ENCODE measurements at places on chromosomes 7 and 10.

DNA sequence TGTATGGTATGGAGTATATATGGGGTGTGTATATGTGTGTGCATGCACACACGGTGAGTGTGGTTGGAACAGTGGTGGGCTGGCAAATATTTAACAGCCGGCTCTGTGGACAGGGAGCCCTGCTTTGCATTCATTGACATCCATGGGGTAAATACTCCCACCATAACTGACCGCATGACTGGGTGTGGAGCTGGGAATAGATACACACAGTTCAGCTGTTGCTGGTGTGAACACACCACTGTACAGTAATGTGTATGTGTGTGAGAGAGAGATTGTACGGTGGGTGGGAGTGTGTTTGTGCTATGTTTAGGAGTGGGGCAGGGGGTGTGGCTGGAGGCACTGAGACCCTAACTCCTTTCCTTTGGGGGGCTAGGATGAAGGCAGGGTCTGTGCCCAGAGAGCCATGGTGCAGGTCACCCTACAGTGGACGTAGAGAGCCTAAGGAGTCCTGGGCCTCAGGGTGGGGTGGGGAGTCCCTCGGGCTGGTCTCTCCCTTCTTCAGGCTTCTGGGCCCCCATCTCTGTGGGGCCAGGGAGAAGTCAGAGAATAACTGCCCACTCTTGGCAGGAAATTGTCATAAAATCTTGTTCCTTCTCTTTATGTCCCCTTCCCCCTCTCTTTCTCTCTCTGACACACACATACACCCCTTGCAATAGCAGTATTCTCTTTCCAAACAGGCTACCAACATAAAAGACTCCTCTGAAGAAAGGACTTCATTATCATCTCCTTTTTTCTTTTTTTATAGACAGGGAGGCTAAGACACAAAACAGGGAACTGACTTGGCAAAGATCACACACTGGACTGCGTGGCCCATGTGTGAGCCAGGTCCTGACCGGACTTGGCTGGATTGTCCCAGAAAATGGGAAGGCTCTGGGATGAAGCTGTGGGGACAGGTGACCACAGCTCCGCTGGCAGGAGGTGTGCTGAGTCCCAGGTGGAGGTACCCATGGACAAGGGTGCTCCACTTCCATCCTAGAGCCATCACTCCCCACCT lies 3.2 kb downstream of the SFRP5 start:
- no peak for DNase-seq

GRCh38 chr7:118129041-118129795 lies 54.7 kb upstream of the LSM8 start:
- no peak for DNase-seq

DNA sequence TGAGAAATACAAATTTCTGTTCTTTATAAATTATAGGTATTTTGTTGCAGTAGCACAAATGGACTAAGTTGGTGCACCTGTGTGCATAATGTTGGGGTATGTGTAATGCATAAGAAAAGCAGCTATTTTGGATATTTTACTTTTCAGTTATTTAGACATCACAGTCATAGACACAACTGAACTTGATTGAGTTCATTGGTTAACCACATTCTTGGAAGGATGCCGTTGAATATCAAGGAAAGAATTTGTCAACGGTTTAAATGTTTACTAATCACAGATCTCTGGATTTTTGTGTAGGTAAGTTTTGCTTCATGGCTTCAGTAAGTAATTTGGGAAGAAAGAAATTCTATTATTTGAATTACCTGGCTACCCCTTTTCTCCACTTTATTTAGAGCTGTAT lies 4.1 kb downstream of the OTUD1 start:
- no peak for DNase-seq

DNA sequence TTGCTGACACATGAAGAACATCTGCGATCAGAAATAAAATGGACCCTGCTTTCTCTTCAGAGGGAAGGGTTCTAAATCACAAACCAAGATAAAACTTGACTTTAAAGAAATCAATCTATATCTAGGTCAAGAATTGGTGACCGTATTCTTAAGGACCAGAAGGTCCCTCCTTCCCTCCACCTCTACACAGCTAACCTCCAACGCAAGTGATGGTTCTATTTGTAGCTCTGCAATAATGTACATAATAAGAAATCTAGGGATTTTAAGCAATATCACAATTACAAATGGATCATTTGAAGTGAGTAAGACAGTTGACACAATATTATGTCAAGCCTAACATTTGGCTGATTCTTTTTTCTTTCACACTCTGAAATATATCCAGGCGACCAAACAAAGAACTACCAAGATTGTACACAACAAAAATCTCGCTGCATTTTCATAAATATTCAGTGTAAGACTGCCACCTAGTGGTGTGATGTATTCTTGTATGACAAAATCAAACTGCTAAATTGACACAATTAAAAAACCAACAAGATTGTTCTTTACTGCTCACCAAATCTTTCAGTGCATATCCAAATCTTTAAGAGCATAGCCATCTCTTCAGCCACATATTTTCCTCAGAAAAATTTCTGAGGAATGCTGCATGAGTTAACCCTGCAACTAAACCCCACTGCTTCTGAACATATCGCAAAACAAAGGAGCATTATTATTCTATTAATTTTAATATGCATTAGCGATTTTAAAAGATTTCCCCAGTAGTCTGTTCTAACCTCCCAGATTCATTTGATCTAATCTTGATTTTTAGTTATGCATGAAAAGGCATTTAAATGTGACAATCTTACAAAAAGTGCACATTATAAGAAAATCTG lies 44.5 kb downstream of the ICA1 start:
- DNase-seq, result peak; percentile 81

DNA sequence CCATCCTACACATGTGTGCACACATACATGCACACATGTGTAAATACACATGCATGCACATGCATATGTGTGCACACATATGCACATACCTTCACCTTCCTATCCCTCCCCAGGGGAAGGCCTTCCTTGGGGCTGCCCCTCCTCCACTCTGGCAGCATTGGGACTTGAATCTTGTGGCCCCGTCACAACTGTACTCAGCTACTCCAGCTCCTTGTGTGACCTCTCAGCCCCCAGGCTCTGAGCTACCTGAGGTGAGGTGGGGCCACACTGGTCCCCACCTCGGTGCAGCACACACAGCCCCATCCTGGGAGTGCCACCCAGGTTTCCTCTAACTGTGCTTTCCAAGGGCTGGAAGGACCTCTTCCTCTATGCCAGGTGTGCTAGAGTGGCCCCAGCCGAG lies 116.0 kb downstream of the LHPP start:
- DNase-seq, result no peak

DNA sequence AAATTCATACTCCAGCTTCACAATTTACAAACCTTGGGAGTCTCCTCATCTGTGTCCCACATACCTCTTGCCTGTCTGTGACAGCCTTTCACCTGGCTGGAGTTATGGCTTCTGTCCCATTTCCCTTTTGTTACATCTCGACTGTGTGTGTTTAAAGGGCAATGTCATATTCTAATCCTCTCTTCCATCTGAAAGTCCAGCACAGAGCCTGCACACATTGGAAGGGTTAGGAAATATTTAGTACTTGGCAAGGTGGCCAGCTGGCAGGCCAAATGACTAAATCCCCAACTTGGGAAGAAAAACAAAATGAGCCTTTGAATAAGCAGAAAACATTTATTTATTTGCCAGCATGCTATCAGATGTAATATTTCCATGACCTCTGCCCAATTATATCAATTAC lies 120.1 kb upstream of the STK17A start:
- DNase-seq, result no peak

DNA sequence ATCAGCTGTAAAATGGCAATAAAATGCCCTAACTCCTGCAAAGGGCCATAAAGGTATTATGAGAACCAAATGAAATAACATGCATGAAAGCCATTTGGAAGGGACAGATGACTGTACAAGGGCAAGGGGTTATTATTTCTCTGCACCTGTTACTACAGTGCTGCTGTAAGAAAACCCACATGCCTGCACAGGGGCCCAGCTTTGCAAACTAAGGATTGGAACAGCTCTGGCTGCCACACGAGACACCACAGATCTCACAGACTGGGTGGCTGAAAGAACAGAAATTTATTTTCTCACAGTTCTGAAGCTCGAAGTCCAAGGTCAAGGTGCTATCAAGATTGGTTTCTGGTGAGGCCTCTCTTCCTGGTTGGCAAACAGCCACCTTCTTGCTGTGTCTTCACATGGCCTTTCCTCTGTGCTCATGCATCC lies 409.0 kb upstream of the NRP1 start:
- no peak for DNase-seq

GRCh38 chr7:51315393-51316261 lies 982 bp downstream of the COBL start:
- no peak for DNase-seq

DNA sequence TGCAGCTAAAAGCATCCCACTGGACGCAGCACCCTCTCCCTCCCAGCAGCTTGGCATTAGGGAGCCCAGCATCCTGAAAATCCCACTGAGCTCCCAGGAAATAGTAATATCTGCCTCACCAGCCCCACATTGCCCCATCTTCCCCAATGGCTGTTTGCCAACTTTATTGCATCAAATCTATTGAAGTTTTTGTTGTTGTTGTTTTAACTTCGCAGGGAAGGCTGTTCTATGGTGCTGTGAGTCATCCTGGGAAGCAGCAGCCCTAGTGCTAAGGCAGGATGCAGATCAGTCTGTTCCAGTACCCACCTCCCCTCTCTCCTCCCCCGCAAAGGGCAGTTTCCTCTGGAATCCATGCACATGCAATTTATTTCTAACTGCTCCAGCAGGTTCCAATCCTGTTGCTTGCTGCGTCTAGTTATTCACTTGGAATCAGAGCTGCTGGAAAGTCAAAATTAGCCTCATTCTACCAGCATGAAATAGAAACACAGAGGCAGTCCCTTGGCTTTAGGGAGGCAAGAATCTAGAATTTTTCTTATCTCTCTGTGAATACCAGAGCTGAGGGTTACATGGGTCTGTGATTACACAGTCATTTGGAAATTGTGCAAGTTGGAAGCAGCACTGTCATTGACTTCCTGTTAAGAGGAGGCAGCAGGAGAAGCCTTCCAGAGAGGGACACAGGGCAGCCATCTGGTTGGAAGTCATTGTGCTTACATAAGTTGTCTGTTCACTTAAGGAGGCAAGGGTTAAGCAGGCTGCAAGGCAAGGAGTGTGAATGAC lies 115.9 kb upstream of the CACUL1 start:
- no peak for DNase-seq

Data from CD4-positive, alpha-beta T cell treated with Interleukin-2 at 100 ng/mL for 4 hours (primary cell).